ENCODE measurements at places on chromosomes 2 and 18. TPM values are rescaled to one million over a fixed set of nuclear protein-coding genes. Genes with fewer than 3 reads are reported as not detected.

DNA sequence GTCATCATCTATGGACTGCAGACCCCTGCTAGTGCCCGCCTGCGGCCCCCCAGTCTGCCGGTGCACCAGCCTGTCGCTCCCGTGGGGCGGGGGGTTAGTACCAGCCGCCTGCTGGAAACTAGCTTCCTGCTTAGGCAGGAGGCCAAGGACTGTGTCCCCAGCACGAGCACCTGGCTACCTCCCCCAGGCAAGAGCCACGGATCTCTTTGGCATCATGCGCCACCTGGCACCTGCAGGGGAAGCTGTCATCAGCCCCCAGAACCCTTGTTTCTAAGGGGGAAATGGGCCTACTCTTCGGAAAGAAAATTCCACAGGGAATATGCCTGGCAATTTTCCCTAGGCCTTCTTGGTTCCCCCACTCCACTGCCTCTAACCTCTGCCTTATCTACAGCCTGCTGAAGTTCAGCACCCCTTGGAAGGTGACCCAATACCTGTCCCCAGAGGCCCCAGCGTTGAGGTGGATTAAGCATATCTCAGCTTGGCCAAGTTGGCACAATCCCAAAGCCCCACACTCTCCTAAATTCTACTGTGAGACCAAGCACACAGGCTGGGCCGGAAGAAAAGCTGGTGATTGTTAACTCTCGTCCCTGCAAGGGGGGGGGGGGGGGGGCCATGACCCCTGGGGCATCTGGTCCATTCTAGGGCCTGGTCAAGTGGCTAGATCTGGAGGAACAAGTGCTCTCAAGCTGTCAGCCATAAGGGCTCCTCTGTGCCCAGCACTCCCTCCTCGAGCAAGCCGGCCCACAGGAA is 62.0 kb upstream of the POMC start:
- peaks cover 34% of the 10 kb centered on the region for H3K36me3 ChIP-seq
- peak overlapping the region; percentile 84 for H3K27ac ChIP-seq
- H3K27me3 ChIP-seq, result no peaks in the 10 kb centered on the region
- DNase-seq, result no peak

GRCh38 chr2:117963446-117963845 is 50.4 kb downstream of the CCDC93 start:
- H3K27me3 ChIP-seq, result no peaks in the 10 kb centered on the region
- no peak for DNase-seq
- peaks cover 4% of the 10 kb centered on the region for H3K4me1 ChIP-seq

CRYGD gene
- total RNA-seq, result not detected

DNA sequence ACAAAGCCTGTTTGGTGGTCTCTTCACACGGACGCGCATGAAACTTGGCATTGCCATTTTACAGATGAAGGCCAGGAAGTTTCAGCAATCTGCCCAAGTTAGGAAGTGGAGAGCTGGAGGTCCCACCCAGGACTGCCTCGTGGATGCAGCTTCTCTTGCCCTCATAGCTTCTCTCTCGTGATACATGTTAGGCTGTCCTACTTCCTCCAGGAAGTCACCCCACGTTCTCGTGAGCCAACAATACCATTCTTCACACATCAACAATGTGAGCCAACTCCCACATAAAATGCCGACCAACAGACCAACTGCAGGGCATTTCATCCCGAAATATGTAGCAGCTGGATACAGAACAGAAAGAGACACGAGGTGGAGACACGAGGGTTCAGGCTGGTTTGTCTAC is 85.3 kb downstream of the MREG start:
- no peak overlapping the region for H3K4me3 ChIP-seq
- H3K4me1 ChIP-seq, result no peaks in the 10 kb centered on the region
- H3K27me3 ChIP-seq, result peaks cover 5% of the 10 kb centered on the region
- no peak for DNase-seq
- H3K27ac ChIP-seq, result no peak overlapping the region

DNA sequence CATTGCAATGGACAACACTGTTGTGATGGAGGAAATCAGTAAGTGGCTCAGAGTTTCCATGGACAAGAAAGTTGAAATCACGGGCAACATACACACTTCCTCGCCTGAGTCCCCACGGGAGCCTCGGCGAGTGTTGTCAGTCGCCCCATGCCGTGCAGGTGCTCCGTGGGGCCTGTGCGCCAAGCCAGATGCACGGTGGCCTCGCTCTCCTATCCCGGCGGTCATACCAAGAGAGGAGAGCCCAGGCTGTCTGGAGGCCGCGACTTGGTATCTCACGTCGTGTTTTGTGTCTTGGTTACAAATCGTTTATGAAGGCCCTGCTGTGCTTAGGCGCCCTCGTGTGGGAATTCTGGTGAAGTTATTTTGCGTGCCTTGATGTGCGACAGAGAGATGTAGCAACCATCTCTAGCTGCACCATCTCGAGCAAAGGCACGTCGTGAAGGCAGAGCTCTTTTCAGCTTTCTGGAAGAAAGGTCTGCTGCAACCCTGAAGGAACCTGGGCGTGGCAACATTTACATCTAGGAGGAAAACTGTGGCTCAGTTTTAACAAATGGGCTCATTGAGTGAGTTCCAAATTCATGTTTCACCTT is 21.8 kb downstream of the ATG4B start:
- H3K4me1 ChIP-seq, result no peaks in the 10 kb centered on the region
- H3K27ac ChIP-seq, result no peak overlapping the region
- no peaks in the 10 kb centered on the region for H3K27me3 ChIP-seq
- peak; percentile 75 for DNase-seq
- H3K36me3 ChIP-seq, result no peaks in the 10 kb centered on the region

GRCh38 chr2:54468673-54469072 is 12.5 kb downstream of the SPTBN1 start:
- H3K4me3 ChIP-seq, result no peak overlapping the region
- no peak for DNase-seq
- H3K4me1 ChIP-seq, result peaks cover 55% of the 10 kb centered on the region
- no peaks in the 10 kb centered on the region for H3K27me3 ChIP-seq

TMBIM1 gene
- 229 TPM for total RNA-seq

SLC9A2 gene
- not detected for total RNA-seq

NIFK gene
- total RNA-seq, result 25.1 TPM

DNA sequence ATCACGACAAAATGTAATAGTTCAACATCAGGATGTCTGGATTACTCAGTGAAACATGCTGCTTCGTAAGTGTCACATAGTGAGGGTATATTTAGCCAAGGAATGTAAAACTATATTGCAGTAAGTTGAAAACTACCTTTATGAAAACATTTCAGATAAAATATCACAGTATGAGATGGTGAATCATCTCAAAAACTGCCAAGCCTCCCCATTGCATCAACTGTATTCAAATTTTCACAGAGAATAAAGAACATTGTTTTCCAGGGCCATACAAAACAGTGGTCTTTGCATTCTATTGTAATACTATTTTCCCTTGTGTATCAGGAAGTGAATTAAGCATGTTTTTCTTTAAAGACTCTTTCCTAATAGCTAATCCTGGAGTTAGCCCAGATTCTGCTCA is 47.6 kb upstream of the MSTN start:
- no peaks in the 10 kb centered on the region for H3K36me3 ChIP-seq
- H3K27me3 ChIP-seq, result no peaks in the 10 kb centered on the region
- H3K4me1 ChIP-seq, result no peaks in the 10 kb centered on the region
- no peak overlapping the region for H3K27ac ChIP-seq
- no peak overlapping the region for H3K4me3 ChIP-seq

GRCh38 chr18:54215069-54215468 is 9.4 kb downstream of the MBD2 start:
- H3K4me1 ChIP-seq, result no peaks in the 10 kb centered on the region
- no peaks in the 10 kb centered on the region for H3K27me3 ChIP-seq
- H3K27ac ChIP-seq, result no peak overlapping the region
- no peaks in the 10 kb centered on the region for H3K36me3 ChIP-seq
- DNase-seq, result no peak
- no peak overlapping the region for H3K4me3 ChIP-seq

AGAP1 gene
- total RNA-seq, result 17.3 TPM

DNA sequence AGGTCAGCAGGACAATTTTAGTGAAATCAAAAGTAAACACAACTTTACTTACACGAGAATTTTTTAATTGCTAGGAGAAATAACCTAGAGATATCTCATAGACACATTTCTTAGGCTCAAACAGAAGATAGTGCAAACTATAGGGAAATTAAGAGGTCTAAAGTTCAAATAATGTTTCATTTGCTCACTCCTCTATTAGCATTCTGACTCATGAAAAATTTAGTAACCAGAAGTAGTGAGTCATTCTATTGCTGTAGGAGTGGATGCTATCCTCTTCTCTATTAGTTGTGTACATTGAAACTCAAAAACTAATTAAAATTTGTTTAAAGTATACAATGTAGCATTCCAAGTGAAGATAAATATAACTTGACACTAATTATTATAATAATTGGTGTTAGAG is 908.3 kb upstream of the TMEFF2 start:
- H3K36me3 ChIP-seq, result no peaks in the 10 kb centered on the region
- DNase-seq, result no peak
- H3K4me1 ChIP-seq, result no peaks in the 10 kb centered on the region
- H3K27ac ChIP-seq, result no peak overlapping the region
- H3K4me3 ChIP-seq, result no peak overlapping the region

DHX57 gene
- 13.3 TPM for total RNA-seq

DNA sequence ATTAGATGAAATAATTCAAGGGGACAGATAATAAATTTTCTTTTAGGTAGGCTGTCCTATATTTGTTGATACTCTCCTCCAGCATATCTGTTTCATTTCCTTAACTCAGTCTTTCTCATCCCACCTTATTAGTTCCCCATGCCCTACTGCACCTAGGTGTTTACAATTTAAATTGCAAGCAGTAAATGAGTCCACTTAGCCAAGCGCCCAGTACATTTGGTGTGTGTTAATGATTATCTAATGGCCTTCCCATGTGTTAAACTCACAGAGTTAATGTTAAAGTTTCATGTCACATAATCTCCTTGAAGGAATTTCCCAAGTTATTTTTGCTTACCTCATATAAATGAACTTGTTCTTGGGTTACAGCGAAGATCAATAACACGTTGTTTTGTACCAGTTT is 31.2 kb downstream of the ITGB6 start:
- no peaks in the 10 kb centered on the region for H3K27me3 ChIP-seq
- H3K4me1 ChIP-seq, result peaks cover 22% of the 10 kb centered on the region
- H3K4me3 ChIP-seq, result no peak overlapping the region
- H3K27ac ChIP-seq, result no peak overlapping the region
- H3K36me3 ChIP-seq, result no peaks in the 10 kb centered on the region
- DNase-seq, result no peak

FOXI3 gene
- total RNA-seq, result not detected

LYG1 gene
- total RNA-seq, result 1.2 TPM

- no peak for DNase-seq
- H3K4me3 ChIP-seq, result no peak overlapping the region
- no peaks in the 10 kb centered on the region for H3K27me3 ChIP-seq
- H3K36me3 ChIP-seq, result no peaks in the 10 kb centered on the region
- H3K27ac ChIP-seq, result no peak overlapping the region
- H3K4me1 ChIP-seq, result no peaks in the 10 kb centered on the region
These were observed 46.5 kb downstream of the EFEMP1 start for GRCh38 chr2:55877087-55877436.

DNA sequence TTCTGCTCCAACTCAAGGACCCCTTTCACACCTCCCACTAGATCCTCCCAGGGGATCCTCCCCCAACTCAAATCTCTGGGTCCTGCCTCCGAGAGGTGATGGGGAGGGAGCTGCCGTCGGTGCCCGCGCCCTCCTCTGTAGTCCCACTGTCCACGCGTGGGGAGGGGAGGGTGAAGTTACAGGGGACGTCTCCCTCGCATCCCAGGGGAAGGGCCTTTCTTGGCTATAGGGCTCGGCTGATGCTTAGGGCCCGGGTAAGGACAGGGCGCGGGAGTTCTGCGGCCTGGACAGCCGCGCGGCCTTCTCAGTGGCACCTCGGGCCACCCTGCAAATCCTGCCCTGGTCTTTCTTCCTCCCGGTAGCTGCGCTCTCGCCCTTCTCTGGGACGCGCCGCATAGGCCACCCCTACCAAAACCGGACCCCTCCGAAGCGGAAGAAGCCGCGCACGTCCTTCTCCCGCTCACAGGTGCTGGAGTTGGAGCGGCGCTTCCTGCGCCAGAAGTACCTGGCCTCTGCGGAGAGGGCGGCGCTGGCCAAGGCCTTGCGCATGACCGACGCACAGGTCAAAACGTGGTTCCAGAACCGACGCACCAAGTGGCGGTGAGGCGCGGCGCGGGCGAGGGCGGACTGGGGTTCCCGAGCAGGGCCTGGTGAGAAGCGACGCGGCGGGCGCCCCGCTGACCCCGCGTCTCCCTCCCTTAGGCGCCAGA is 1.2 kb downstream of the TLX2 start:
- no peaks in the 10 kb centered on the region for H3K36me3 ChIP-seq
- H3K27ac ChIP-seq, result peak overlapping the region; percentile 52
- H3K4me1 ChIP-seq, result peaks cover 18% of the 10 kb centered on the region
- H3K4me3 ChIP-seq, result no peak overlapping the region
- H3K27me3 ChIP-seq, result peaks cover 96% of the 10 kb centered on the region
- DNase-seq, result no peak

GRCh38 chr2:28906821-28907220 is 12.4 kb downstream of the WDR43 start:
- H3K4me1 ChIP-seq, result peaks cover 14% of the 10 kb centered on the region
- DNase-seq, result no peak
- H3K27ac ChIP-seq, result no peak overlapping the region

DNA sequence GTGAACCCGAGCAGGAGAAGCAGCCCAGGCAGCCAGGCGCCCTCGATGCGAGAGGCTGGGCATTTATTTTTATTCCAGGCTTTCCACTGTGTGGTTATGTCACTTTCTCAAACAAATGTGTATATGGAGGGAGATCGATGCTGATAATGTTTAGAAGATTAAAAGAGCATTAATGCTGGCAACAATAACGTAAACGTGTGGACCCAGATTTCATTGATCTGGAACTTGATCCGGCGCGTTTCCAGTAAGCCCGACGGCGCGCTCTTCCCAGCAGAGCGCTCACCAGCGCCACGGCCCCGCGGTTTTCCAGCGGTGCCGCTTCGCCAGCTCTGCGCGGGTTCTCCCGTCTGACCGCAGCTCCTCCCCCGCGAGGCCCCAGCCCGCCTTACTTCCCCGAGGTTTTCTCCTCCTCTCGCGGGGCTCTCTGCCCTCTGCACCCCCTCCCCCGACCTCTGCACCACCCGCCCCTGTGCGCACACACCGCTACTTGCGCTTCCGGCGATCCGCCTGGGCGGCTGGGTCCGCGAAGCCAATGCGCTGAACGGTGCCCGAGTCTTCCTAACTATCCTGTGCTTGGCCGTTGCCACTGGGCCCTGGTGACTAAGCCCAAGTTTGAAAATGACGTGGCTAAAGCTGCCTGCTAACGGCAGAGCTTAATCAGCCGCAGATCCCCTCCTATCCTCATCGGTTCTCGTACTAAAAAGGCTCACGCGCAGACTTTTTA is 6.1 kb downstream of the ONECUT2 start:
- DNase-seq, result no peak
- H3K27ac ChIP-seq, result no peak overlapping the region
- H3K27me3 ChIP-seq, result peaks cover 70% of the 10 kb centered on the region
- H3K4me1 ChIP-seq, result peaks cover 26% of the 10 kb centered on the region
- no peak overlapping the region for H3K4me3 ChIP-seq
